AG09319 (cell line): ENCODE measurements at places on chromosomes 7 and 10.
A peak's percentile ranks its signal among the peaks of the same experiment; 100 is the strongest.

- DNase-seq: no peak
Measured at GRCh38 chr10:70634011-70634410, 31.5 kb upstream of the PRF1 start.

DNA sequence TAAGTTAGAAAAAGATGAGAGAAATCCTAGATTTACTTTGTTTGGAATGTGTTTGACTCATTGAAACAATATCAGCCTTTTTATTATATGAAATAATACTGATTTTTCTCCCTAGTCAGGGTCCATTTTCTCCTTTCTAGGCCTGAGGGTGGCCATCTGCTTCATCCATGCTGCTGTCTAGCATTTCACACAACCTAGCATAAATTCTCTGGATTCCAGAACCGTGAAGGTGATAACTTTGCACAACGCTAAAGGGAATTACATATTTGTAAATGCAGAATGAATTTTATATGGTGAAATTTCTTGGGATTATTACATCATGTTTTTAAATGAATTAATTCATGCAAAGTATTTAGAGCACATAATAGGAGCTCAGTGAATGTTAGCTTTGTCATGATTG is 505.1 kb downstream of the INHBA start:
- DNase-seq: no peak

DNA sequence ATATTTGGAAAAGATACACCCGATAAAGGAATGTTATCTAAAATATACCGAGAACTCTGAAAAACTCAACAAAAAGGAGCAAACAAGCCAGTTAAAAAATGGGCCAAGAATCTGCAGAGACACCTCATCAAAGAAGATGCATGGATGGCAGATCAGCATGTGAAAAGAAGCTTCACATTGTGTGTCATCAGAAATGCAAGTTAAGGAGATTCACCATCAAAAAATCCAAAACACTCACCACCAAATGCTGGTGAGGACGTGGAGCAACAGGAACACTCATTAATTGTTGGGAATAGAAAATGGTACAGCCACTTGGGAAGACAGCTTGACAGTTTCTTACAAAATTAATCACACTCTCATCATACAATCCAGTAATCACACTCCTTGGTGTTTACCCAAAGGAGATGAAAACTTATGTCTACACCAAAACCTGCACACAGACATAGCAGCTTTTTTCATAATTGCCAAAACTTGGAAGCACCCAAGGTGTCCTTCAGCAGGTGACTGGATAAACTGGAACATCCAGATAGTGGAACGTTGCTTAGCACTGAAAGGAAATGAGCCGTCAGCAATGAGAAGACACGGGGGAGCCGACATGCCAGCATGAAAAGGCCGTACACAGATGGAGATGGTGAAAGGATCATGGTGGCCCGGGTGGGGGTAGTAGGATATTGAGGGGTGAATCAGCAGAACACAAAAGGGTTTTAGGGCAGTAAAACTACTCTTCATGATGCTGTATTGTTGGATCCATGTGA is 27.9 kb upstream of the PWWP2B start:
- no peak for DNase-seq

DNA sequence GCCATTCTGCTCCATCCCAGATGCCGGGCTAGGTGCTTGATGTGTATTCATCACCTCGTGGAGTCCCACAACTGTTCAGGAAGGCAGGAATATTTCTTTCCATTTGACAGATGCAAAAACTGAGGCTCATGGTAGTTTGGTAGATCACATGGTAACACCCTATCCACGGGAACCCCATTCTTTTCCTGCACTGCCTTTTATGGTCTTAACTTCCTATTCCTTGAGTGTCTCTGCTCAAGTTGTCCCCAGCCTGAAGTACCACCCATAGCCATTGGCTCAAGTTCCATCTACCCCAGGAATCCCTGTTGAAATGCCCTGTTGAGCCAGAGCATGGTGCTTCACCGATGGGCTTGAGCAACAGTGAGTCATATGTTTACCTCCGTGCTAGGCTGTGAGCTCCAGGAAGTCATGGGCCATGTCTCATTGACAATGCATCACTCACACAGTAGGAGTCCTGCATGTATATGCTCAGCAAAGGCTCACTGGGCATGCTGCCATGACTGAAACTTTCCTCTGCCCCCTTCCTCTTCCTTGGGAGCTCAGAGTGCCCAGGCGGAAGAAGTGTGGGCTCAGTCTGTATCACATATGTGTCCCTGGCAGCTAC is 71.7 kb upstream of the ADAM12 start:
- DNase-seq: peak; percentile 57

- no peak for DNase-seq
Measured at GRCh38 chr10:93771354-93771753, 13.6 kb downstream of the LGI1 start.
